NCI-H1436 treated with DMSO at 0.1 percent for 48 hours (cell line): ENCODE measurements at places on chromosomes 1 and 21.
A peak's percentile ranks its signal among the peaks of the same experiment; 100 is the strongest.

- peak; percentile 4 for DNase-seq
Observed at GRCh38 chr1:163928069-163928468, 606.3 kb downstream of the NUF2 start.

DNA sequence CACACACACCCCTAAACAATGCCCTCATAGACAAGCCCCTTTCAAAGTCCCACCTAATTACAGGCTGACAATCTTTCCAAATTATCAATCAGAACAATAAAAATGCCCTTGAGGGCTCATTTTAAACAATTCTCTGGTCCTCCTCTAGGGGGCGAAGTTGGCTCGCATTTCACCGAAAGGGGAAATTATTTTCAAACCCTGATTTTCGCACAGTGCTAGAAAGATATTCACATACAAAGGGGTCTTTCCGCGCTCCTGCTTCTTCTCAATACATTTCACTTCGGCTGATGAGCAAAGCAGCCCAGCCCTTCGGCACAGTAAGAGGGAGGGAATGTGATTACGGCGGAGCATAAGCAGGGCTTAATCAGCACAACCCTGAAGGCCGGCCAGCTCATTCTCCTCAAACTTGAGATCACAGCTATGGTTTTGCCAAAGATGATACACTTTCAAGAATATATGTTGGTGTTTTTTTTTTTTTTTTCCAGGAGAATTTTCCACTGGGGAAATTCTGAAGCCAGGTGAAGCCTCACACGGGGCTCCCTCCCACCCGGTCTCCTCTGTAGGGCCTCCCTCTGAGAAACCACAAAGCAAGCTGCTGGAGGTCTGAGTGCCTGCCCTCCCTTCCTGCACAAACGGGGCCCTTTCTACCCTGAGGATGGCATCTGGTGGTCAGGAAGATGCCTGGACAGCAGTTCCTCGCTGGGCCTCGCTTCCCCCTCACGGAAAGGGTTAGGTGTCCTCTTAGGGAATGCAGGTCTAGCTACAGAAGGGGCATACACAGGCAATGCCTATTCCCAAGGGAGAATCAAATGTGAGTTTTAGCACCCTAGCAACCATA lies 66.9 kb downstream of the GNG12 start:
- DNase-seq, result no peak

GRCh38 chr21:31658053-31658452 lies 1.4 kb upstream of the SOD1 start:
- DNase-seq, result no peak

GRCh38 chr21:45868488-45868887 lies 113.1 kb upstream of the COL6A1 start:
- no peak for DNase-seq

- no peak for DNase-seq
Observed at GRCh38 chr1:51303751-51304251, 26.6 kb downstream of the TTC39A start.

- no peak for DNase-seq
Observed at GRCh38 chr1:39933956-39934941, 20.7 kb upstream of the MFSD2A start.

- DNase-seq, result no peak
Observed at GRCh38 chr1:89311757-89312156, 39.1 kb upstream of the GBP5 start.

DNA sequence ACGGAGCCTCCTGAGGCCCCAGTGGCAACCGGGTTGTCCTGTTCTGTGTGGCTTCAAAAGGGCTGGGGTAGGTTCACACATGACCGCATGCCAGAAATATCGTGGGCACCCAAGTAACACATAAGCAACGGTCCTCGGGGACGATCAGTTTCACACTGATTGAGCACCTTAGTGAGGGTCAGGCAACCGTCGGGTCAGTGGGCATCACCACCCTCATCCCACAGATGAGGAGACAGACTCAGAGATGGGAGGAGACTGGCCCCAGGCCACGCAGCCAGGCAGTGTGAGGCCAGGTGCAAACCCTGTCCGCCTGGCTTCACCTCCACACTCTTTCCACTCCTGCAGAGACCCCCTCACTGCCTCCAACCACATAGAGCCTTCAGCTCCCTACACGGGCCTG lies 309.8 kb downstream of the MATN1 start:
- no peak for DNase-seq

DNA sequence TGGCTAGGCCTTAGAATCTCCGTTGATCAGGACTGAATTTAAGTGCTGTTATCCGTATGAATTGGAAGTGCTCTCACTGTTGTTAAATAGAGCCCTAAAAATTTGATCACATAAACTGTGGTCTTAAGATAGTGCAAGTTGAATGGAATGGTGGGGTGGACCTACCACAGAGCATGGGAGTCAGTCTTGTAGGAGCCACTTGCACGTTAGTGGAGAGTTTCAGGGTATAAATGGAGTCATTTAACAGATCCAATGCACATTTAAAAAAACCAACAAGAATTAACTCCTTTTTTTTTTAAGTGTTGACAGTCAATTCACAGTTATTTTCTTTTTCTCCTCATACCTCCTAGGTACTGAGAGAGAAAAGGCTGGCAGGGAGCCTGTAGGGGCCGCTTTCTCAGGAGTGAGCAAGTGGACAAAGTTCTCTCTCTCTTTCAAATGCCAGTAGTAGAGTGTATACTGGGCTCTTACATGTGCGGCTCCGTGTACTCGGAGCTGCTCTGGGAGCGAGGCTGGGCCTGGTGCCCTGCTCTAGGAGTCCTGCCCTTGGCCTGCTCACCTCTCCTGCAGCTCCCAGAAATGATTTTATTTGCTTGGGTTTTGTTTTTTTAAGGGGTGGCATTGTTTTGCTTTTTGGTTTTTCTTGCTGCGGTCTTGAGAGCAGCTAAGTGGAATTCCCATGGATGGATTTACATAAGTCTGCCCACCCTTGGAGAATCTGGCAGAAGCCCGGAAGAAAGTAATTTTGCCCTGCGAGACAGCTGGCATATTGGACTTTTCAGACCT lies 91.3 kb downstream of the ATP5PO start:
- DNase-seq, result no peak

DNA sequence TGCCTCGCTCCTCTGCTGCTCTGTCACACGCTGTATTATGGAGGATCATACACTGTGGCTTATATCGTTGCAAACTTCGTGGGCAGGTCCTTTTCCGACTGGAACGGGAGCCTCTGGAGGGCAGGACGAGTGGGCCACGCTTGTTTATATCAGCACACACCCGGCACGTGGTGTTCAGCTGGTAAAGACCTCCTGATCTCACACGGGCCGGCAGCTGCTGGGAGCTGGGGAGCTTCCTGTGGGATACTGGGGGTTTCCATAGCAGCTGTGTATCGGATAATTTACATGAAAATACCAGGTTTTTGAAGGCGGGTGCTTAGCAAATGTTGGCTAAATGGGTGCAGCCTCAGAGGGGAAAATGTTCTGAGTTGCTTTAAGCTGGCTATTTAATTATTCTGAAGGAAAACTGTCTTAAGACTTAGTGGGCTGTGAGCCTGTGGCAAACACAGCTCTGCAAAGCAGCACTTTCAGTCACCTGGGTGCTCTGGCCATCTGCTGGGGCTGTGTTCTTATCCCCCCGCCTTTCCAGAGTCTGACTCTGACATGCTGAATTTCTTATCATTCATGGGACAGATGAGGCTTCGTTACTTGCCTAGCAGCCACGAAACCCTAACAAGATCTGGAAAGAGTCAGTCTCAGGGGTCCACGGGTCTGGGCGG lies 103.6 kb upstream of the GCLM start:
- no peak for DNase-seq
